Activated B cell treated with CpG ODN at 0.5 μM for 24 hours (primary cell): ENCODE measurements at places on chromosomes 4 and X. TPM values are rescaled to one million over a fixed set of nuclear protein-coding genes. Genes with fewer than 3 reads are reported as not detected.

Gene ZNF674
- 1.6 and 2.3 TPM in 2 replicates for total RNA-seq

Gene TMPRSS11D
- total RNA-seq, result not detected in 2 replicates

Gene CENPVL3
- not detected in 2 replicates for total RNA-seq

DNA sequence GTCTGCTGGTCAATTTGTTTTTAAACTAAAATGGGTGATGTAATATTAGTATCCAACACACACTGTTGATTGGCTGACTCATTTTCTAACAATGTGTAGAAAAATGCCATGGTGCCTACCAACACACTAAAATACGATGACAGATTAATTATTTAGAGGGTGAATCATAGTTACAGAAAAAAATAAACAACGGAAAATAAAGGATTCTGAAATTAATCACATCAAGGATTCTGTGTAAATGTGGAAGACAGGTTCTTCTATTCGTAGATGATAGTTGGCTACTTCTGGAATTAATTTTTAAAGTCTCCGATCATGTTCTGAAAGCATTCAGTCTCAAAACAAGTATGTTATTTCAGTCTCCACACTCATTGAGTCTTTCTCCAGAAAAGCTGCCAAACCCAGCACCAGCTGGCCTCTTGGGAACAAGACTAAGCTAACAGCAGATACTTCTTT is 8.2 kb upstream of the IQCM start:
- no peaks in the 10 kb centered on the region for H3K36me3 ChIP-seq
- no peak overlapping the region for H3K27ac ChIP-seq
- H3K4me1 ChIP-seq, result no peaks in the 10 kb centered on the region
- H3K27me3 ChIP-seq, result no peaks in the 10 kb centered on the region
- DNase-seq, result no peak

DNA sequence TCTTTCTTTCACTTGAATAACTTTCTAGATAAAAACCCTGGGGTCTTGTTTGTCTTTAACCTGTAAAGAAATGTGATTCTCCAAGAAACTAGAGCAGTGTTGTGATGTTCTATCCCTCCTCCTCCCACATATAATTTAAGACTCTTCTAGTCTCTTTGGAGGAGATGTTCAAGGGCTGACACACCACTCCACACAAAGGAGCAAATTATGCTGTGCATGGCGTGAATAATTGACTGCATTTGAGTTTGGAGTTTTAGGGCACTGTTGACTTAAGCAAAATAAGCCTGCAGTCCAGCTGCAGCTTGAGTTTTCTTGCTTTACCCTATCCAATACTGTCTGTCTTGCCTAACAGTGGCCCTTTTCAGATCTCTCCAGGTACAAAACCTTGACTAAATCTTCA is 119.7 kb downstream of the CHRDL1 start:
- no peaks in the 10 kb centered on the region for H3K4me1 ChIP-seq
- no peaks in the 10 kb centered on the region for H3K36me3 ChIP-seq
- H3K27me3 ChIP-seq, result no peaks in the 10 kb centered on the region
- no peak overlapping the region for H3K27ac ChIP-seq

DNA sequence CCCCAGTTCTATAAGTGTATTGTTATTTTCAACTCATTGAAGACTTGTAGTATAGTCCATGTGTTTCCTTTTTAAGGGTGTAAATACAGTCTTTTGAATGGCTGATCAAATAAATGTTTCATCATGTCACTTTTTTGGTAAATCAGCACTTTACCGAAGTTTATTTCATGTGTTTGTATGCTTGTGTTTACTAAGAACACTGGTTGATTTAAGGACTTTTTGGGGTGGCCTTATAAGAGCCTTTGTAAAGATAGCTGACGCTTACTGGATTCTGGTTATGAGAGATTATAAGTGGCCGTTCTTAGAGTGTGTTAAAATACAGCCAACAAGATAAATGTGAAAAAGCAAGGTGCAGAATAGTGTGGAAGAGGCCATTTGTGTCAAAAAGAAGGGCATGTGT is 2.6 kb downstream of the UBE2K start:
- no peaks in the 10 kb centered on the region for H3K27me3 ChIP-seq
- no peak for DNase-seq
- H3K36me3 ChIP-seq, result peaks cover 23% of the 10 kb centered on the region
- peak overlapping the region; percentile 99 for H3K4me3 ChIP-seq
